ENCODE measurements at places on chromosomes 1 and 21. TPM values are rescaled to one million over a fixed set of nuclear protein-coding genes. Genes with fewer than 3 reads are reported as not detected.

- no peak for DNase-seq
Measured at GRCh38 chr1:91189096-91189495, 167.3 kb upstream of the ZNF644 start.

GRCh38 chr1:85243372-85243771 lies 16.1 kb downstream of the C1orf52 start:
- no peak for DNase-seq

GRCh38 chr1:203556047-203556851 lies 62.3 kb downstream of the OPTC start:
- DNase-seq = no peak

- DNase-seq = no peak
Measured at GRCh38 chr1:230149751-230150584, 82.9 kb downstream of the GALNT2 start.

- no peak for DNase-seq
Measured at GRCh38 chr1:159799446-159799985, 2.6 kb upstream of the FCRL6 start.

The ATAD3B gene
- 22.8 TPM for total RNA-seq

The RHD gene
- total RNA-seq = not detected

DNA sequence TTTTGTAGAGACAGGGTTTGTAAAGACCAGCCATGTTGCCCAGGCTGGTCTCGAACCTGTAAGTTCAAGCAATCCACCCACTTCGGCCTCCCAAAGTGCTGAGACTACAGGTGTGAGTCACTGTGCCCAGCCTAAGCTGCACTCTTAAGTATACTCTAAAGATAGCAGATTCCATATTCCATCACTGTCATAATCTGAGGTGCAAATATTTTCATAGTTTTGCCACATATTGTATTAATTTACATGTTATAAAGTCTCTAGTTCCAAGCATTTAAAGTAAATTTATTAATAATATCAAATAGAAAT lies 121.3 kb downstream of the HFM1 start:
- no peak for DNase-seq

DNA sequence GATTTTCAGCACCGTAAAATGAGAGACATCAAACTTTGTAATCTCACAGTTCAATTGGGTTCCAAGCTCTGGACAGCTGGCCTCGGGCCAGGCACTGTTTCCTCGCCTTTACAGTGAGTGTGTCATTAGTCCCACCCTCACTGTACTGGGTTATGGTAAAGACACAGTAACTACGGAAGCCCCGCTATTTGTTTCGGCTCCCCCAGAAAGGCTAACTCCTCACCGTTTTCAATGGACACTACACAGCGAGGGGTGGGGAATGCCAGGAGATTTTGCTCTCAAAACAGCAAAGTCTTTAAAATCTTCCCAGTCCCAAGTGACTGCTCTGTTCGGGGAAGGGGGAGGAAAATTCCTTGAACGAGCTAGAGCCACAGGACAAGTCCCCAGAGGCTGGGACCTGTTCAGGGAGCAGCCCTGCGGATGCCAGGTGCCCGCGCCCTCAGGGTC lies 757 bp upstream of the SPSB1 start:
- peak; percentile 90 for DNase-seq

DNA sequence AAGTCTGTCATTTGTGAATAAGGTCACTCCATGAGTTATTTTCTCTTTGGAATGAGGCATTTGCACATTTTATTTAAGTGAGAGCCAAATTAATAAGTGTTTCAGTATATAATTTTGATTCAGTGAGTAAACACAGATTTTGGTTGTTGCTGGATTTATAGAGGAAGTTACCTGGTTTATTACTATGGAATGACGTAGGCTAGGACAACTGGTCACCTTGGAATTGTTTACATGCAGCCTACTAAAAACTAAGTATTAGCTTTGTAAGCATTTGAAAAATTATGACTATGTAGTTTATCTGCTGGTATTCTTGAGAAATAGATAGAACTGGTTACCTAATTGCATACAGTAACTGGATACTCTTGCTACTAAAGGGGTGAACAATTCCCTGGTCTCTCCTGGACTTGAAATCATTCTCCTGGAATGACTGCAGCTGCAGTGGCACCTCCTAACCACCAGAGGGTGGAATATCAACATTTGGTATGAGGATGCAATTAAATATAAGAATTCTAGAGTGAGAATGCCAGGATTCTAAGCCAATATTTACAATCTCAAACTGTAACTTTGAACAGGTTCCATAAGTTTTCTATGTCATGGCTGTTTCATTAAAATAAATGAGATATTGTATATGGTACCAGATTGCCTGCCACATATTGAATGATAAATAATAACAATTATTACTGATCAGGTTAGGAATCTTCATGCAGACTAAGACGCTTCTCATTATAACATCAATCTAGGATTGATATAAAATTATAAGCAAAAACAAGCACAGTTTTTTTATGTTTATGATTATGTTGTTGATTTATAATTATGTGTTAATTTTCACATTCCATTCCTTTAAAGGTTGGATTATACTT lies 3.5 kb upstream of the KRTAP27-1 start:
- DNase-seq = no peak

DNA sequence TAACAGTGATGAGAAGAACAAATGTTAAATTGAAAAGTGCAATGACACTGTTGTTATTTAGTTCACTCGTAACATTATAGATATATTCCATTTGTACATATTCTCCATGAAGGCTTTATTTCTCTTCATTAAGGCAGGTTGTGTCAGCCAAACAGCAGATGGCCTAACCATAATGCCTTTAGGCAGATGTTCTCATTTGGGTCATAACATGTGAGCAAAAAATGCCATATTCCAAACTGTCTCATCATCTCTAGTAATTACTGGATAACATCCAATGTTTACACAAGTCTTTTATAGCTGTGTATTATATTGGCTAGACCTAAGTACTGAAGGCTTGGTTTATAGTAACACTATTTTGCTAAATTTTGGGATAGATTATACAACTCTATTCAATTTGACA lies 87.2 kb upstream of the CHODL start:
- DNase-seq = no peak

GRCh38 chr1:222071387-222071786 lies 329.5 kb upstream of the DUSP10 start:
- DNase-seq = no peak

GRCh38 chr1:21620011-21620410 lies 49.1 kb downstream of the RAP1GAP start:
- no peak for DNase-seq

- no peak for DNase-seq
Measured at GRCh38 chr1:36572142-36572715, 89.5 kb upstream of the CSF3R start.

The UBL4B gene
- total RNA-seq = not detected

The KIFAP3 gene
- 42.8 TPM for total RNA-seq
